Left kidney (tissue), 8 donors: ENCODE measurements at places on chromosomes 1 and 21. TPM values are rescaled to one million over a fixed set of nuclear protein-coding genes. Genes with fewer than 3 reads are reported as not detected.

The AK4 gene
- 72.3 TPM for polyA plus RNA-seq

The SYCP1 gene
- polyA plus RNA-seq = 0.90 TPM

The NGF gene
- 1.8 TPM for polyA plus RNA-seq

The S100A4 gene
- 29.0 TPM for polyA plus RNA-seq

The TMEM269 gene
- 1.3 TPM for polyA plus RNA-seq
